Right renal pelvis (tissue), 4 donors: ENCODE measurements at places on chromosomes 4 and X.

DNA sequence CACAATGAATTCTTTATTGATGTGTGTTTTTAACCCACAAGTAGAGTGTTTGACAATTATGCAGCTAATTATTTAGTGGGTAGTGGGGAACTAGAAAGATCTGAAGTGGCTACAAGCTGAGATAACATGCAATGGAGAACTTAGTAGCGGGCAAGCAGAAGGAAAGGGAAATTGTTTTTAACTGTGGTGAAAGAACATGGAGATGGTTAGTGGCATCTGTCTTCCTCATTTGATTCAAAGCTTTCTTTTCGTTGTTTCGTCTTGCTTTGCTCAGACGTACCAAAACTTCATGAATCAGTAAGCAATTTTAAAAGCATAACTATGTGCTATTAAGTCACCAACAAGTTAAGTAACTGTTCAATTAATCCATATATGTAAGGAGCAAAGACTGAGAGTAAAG, 169.9 kb downstream of the BANK1 start:
- DNase-seq = no peak

- DNase-seq = no peak
Measured at GRCh38 chr4:177401658-177402273, 40.5 kb downstream of the AGA start.

- peak; percentile 80 for DNase-seq
Measured at GRCh38 chrX:123961268-123962005, at the start of gene STAG2. Gene STAG2, plus strand, starts transcription at chrX:123961706. Its CDS starts 60,922 bp downstream, at chrX:124022628.

GRCh38 chr4:150240011-150240410, 161.8 kb downstream of the DCLK2 start:
- DNase-seq = no peak

- DNase-seq = no peak
Measured at GRCh38 chr4:145909281-145909715, 29.3 kb downstream of the ZNF827 start.

DNA sequence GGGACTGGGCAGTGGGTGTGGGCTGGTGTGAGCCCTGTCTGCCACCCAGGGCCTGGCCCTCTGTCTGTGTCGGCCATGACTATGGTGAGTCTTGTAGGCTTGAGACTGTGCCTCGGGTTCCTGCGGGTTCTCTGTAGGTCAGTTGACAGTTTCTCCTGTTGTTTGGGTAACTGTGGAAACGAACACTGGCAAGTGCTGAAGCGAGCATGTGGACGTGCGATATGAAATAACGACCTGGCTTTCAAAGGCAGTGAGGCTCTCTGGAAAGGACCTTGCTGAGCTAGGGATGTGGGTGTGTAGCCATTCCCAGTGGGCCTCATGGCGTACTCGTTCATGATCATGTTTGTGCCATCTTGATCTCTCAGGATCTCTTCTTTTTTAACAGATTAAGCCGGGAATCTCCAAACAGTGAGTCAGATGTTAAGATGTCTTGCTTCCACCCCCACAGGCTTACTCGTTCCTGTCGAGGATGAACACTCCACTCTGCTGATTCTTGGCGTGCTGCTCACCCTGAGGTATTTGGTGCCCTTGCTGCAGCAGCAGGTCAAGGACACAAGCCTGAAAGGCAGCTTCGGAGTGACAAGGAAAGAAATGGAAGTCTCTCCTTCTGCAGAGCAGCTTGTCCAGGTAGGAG, 41.3 kb downstream of the HTT start:
- no peak for DNase-seq

- DNase-seq = no peak
Measured at GRCh38 chrX:77003530-77003929, 443.7 kb upstream of the FGF16 start.

GRCh38 chrX:47247206-47247998, 14.6 kb downstream of the USP11 start:
- no peak for DNase-seq

GRCh38 chr4:21367567-21367966, 581.0 kb downstream of the KCNIP4 start:
- no peak for DNase-seq

GRCh38 chrX:129524250-129524850, 1.1 kb upstream of the SMARCA1 start:
- no peak for DNase-seq

DNA sequence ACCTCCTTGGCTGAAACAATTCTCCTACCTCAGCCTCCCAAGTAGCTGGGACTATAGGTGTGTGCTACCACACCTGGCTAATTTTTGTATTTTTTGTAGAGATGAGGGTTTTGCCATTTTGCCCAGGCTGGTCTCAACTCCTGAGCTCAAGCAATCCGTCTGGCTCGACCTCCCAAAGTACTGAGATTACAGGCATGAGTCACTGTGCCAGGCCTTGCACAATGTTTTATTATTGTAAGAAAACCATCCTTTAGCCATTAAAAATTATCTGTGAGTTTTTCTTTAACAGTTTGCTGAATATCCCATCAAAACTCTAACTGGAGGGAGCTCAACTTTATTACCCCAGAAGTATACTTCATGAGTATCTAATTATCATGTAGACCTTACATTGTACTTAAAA, 900.3 kb downstream of the PCDH7 start:
- DNase-seq = no peak

GRCh38 chr4:20591571-20591970, 108.7 kb upstream of the PACRGL start:
- DNase-seq = no peak
